Mucosa of gallbladder (tissue), 1 donor: ENCODE measurements at places on chromosomes 2 and 18. TPM values are rescaled to one million over a fixed set of nuclear protein-coding genes. Genes with fewer than 3 reads are reported as not detected.

The MALT1 gene
- total RNA-seq, result 20.8 TPM

The ACVR1C gene
- 0.58 TPM for total RNA-seq

The DSG4 gene
- not detected for total RNA-seq

The SMYD1 gene
- 7.3 TPM for total RNA-seq

The HOXD9 gene
- total RNA-seq, result 0.66 TPM

The AFTPH gene
- total RNA-seq, result 62.4 TPM

The CFC1 gene
- not detected for total RNA-seq

The ERFE gene
- total RNA-seq, result 0.35 TPM

The EHD3 gene
- 6.7 TPM for total RNA-seq

The NYAP2 gene
- total RNA-seq, result 0.06 TPM

The TFCP2L1 gene
- total RNA-seq, result 73.0 TPM

The UGT1A10 gene
- 47.5 TPM for total RNA-seq

The DPP4 gene
- 28.1 TPM for total RNA-seq

The SFTPB gene
- 11.5 TPM for total RNA-seq
